Stimulated activated CD8-positive, alpha-beta memory T cell treated with anti-CD3 and anti-CD28 coated beads, Interleukin-15, amount 100 ng/mL, for 48 hours (primary cell): ENCODE measurements at places on chromosomes 11 and 22.

DNA sequence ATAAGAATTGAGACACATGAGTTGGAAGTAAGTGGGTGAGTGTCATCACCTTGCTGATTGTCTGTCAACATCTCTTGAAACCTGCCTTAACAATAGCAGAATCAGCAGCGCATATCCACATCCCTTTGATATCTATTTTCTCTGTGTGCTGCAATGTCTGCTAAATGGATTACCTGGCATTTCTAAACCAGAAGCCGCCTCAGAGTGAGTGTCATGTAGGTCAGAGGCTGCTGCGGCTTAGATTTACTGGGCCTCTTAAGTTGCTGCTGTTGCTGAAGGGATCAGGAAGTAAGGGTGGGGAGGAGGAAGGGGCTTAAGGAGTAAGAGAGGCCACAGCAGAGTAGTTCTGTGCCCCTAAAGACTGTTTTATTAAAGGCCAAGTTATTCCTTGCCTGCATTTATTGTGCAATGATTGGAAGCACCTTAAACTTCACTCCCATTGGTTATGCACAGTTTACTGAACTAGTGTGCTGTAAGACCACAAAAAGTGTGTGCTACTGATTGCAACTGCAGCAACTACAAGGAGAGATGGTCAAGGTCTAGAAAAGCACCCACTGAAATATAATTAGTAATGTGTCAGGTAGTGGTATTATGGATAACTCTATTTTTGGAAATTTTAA is 29.8 kb upstream of the TMEM41B start:
- no peak for DNase-seq

DNA sequence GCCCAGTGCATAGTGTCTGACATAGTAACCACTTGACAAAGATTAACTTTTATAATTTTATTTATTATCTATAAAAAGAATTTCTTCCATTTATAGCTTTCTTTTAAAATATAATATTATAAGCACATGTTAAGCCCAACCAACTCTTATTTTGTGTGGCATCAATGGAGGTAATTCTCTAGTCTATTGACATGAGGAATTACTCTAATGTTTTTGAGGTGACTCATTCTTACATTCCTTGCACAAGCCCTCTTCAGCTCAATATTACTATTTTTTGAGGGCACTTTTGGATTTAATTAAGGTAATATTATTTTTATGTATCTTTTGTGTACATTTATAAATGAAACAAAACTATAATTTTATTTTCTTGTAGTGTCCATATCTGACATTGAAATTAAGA is 59.6 kb downstream of the AASDHPPT start:
- no peak for DNase-seq

- DNase-seq, result no peak
Measured at GRCh38 chr11:74022546-74022945, 13.7 kb upstream of the UCP3 start.

DNA sequence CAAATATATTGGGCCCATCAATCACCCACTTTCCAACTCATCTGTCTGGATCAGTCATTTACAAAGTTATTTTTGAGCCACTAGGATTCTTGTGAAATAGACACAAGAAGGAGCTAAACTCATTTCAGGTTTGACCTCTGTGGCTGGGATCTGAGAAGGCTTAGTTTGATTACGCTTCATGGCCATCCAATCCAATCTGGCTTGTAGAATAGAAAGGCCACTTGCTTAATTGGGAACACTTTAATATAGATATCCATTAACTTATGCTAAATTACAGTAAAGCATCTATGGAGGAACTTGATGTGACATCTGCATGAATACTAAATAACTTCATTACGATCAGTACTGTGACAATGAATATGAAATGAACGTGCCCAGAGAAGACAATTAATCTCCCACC is 284.2 kb downstream of the ST3GAL4 start:
- no peak for DNase-seq

DNA sequence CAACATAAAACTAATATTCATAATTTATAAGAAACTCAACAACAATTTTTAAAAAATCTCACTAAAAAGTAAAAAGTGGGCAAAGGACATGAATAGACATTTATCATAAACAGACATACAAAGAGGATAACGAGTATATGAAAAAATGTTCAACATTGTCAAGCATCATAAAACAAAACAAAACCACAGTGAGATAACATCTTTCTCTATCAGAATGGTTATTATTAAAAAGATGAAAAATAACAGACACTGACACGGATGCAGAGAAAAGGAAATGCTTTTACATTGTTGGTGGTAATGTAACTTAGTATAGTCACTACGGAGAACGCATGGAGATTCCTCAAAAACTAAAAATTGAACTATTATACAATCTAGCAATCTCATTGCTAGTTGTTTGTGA is 813.0 kb downstream of the LUZP2 start:
- DNase-seq, result no peak

GRCh38 chr22:36350751-36351594 is 36.8 kb downstream of the MYH9 start:
- DNase-seq, result no peak

DNA sequence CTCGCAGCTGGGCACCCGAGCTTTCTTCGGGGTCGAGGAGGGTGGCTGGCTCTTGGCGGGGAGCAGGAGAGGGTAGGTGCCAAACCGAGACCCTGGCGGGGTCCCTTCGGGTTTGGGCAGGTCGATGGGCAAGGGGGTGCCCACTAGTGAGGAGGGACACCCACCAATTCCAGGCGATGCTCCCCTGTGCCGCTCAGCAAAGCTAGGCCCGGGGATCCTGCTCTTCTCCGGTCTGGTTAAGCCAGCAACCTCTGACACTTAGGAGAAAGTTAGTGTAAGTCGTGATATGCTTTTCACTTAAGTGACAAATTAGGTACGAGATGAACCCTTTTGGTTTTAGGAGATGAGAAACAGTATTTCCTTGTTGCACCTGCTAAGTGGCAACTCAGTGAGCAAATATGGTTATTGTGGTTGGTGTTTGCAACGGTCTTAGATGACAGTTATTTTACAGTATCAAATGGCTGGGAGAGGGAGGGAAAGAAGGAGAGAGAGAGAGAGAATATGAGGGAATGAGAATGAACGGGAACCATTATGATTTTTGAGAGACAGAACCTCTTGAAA is 565 bp downstream of the NUCB2 start:
- DNase-seq, result no peak

- no peak for DNase-seq
Measured at GRCh38 chr11:132742929-132743328, 789.4 kb downstream of the OPCML start.

GRCh38 chr11:76148941-76149613 is 57.2 kb downstream of the WNT11 start:
- no peak for DNase-seq

GRCh38 chr22:45455621-45456020 is 42.1 kb downstream of the RIBC2 start:
- no peak for DNase-seq

DNA sequence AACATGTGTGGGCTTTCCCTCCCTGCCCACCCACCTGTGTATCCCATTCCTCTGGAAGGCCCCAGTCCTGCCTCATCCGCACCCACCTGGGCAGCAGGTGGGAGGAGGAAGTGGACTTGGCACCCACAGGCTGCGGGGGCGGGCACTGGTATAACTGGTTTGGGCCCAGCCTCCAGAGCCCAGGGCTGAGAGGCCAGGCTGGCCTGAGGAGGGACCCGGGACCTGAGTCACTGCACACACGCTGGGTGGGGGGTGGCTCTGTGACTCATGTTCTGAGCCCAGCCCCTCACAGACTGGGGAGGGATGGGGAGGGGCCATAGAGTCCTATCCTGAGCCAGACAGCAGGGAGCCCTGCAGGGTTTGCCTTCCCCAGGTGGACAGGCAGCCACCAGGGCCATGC is 16.7 kb downstream of the PHLDA2 start:
- DNase-seq, result no peak

DNA sequence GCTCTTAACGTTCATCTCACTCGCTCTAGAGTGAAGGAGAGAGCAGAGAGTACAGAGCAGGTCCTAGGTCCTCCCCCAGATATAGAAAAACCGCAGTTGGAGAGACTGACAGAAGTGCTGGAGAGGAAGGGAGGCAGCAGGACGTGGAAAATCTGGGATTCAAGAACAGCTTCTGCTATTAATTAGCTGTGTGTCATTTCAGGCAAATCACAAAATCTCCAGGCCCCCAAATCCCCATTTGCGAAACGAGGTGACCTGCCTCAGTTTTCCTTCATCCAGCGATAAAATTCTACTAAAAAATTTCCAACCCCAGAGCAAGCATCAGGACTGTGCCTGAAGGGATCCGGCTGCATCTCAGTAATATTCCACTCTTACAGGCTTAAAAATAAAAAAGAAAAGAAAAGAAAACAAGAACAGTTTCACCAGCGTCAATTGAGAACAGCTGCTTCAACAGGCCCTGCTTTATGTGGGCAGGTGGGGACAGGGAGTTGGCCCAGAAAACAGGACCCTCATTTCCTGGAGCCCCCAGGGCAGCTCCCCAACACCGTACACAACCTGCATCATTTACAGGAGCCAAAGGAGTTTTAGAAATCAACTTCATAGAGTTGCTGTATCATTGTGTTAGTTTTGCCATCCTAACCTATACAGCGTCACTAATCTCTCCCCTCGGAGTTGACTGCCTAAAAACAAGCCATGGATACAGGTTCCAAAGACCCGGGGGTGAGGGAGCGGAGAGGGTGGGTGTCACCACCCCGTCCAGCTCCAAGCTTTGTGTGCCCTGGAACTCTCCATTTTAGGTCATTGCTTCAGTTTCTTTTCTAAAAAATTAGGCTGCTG is 2.3 kb upstream of the MALAT1 start:
- DNase-seq, result no peak

DNA sequence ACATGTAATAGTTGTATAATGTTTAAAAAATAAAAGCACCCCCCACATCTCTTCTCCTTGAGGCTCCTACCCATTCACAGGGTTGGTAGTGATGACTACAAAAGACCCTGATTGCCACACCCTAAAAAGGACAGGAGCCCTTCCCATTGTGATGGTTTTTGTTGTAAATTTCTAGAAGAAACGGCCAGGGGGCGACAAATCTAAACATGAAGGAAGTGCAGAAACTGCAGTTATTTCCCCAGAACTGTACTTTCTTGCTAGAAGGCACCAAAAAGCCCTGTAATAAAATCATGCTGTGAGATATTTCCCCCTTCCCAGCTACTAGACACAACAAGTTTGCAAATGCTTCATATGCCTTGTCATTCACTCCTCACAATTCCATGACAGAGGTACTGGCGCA is 10.8 kb downstream of the PRR5L start:
- DNase-seq, result no peak

GRCh38 chr11:60129853-60130252 is 41.4 kb downstream of the MS4A2 start:
- no peak for DNase-seq

DNA sequence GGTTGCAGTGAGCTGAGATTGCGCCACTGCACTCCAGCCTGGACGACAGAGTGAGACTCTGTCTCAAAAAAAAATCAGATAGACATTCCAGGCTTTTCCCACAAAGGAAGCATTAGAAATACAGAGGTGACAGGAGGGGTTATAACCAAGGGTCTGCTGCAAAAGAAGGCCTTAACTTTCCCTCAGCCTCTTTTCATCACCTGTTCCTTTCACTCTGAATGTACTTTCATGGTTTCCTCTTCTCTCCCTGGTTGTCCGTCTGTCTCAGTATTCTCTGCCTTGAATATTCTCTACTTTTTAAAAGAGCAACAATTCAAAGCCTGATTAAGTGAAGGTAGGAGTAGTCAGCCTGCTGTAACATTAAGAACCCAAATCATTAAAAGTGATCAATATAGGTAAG is 50.2 kb downstream of the CELF1 start:
- DNase-seq, result no peak

GRCh38 chr11:69539416-69540117 is 58.1 kb downstream of the LINC01488 start:
- DNase-seq, result no peak

DNA sequence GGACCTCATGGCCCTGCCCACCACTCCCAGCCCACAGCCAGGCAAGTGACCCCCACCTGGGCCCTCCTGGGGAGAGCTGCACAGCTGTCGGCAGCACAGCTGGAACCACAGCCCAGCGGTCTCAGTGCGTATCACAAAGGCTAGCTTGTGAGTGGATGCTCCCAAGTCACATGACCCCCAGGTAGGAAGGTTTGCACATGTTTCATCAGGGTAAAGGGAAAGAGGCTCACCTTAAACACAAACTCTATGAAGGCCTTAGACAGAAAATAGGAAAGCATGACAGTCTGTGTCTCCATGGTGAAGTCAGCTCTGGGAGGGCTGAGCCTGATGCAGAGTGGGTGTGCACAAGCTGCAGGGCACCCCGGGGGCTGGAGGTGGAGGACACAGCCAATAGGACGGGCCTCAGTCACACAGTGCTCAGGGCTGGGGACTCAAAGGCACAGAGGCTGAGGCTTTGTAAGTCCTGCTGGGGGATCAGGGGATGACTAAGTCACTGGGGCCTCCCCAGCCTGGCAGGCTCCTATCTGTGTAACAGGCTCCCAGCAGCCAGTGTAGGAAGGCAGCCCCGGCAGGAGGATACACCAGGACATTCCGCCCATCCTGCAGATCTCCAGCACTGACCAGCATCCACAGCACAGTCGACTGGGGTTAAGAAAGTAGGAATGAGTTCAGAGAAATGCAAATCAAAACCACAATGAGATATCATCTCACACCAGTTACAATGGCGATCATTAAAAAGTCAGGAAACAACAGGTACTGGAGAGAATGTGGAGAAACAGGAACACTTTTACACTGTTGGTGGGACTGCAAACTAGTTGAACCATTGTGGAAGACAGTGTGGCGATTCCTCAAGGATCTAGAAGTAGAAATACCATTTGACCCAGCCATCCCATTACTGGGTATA is 22.0 kb downstream of the CELSR1 start:
- no peak for DNase-seq

DNA sequence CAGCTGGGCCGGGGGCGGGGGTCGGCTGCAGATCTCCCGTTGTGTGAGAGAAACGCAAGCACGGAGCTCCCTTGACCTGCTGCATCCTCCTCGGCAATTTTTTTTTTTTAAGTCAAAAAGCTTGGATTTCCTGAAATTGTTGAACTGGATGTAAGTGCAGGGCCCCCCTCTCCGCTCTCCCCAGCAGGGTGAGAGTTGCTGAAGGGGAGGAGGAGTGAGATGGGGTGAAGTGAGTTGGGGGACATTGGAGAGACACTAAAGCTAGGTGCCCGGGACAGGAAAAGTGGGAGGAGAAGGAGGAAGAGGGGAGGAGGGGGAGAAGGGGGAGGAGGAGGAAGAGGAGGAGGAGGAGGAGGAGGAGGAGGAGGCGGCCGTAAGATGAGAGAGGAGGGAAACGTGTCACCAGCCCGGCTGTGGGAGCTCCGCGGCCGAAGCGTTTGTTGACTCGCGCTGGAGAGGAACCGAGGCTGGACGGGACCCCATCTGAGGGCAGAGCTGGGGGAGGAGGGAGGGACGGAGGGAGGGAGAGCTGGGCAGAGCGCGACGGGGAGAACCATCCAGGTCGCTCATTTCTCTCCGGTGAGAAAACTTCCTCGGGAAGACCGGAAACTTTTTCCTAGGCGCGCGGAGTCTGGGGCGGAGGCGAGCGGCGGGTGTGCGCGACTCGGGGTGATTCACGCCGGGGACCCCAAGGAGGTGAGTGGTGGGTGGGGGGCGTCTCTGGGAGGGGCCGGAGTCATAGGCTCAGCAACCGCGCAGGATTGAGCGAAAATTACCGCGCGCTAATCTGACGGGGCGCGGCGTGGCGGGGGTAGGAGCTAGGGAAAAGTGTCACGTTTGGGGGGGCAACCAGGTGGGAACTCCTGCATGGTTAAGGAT is 80.2 kb downstream of the PRR5L start:
- DNase-seq, result no peak
